ENCODE measurements at places on chromosomes 2 and 18.

- DNase-seq, result no peak
These were observed 236.1 kb downstream of the FHOD3 start for GRCh38 chr18:36533446-36534153.

GRCh38 chr2:64787698-64788097 is 134.0 kb upstream of the SERTAD2 start:
- no peak for DNase-seq

GRCh38 chr2:183186296-183186695 is 62.1 kb downstream of the NUP35 start:
- DNase-seq, result no peak

- DNase-seq, result no peak
These were observed 266.9 kb downstream of the GBX2 start for GRCh38 chr2:235901243-235901642.

DNA sequence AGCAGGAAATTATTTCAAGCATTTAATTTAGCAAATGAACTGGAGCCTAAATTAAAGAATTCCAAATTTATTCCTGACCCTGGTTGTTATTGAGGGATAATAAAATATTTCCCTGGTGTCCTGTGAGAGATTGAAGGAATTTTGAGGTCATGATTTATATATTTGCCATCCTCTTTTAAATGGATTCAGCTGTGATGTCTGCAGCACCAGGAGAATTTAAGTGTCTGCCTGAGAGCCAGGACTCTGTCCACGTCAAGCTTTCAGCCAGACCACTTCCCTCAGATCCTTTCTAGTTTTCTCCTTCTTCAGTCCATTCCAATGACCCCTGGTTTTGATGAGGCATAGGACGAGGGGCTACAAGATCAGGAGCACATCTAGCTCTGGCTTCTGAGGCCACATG is 59.9 kb downstream of the INO80C start:
- no peak for DNase-seq

DNA sequence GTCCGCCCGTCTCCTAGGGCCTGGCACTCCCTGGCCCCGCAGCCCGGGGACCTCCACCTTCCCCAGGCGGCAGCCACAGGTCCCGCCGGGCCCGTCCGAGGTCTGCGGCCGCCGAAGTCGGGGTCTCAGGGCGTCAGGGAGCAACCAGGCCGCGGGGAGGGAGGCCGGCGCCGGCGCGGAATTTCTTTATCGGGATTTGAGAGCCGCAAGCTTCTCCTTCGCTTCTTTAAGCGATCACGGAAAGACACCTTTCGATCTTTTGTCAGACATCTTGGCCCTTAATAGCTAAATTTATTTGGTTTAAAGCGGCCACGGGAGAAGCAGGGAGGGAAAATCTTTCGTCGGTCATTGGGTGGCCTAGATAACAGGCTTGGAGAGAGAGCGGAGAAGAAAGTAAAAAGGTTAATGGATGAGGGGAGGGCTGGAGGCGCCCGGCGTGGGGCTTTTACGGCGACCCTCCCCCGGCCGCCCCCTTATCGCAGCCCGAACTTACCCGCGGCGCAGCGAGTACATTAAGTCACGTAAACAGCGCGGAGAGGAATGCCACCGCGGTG is 4.3 kb upstream of the GATA6 start:
- DNase-seq, result no peak

- DNase-seq, result no peak
These were observed 50.7 kb downstream of the STRN start for GRCh38 chr2:36915627-36916026.

GRCh38 chr2:216974321-216975302 is 114.7 kb upstream of the TNP1 start:
- DNase-seq, result no peak

GRCh38 chr18:23487738-23488570 is 15.4 kb upstream of the RMC1 start:
- DNase-seq, result no peak

DNA sequence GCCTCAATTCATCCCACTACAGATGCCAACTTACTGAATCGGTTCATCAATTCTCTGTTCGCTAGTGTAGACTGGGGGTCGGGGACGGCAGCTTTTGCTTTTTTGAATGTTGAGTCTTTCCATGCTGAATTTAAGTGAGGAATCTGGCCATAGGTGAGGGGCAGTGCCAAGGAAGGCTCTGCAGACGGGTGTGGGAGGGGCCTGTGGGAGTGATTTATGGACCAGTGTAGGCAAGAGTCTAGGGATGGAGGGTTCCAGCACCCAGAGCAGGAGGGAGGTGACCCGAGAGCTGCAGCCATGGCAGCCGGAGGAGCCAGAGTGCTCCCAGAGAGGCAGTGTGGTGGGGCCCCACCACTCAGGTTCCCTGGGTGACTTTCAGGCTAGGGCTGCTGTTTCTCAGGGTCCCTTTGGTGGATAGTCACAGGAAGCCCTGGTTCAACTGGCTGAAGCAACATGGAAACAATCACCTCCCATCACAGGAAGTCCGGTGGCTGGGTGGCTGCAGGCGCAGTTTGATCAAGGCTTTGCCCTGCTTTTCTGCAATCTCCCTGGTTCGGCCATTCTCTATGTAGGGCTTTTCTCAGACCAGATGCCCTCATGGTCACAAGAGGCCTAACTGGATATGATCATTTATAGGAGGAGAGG is 16.9 kb upstream of the TEX44 start:
- no peak for DNase-seq

GRCh38 chr2:175310813-175311504 is 129.4 kb upstream of the ATP5MC3 start:
- DNase-seq, result no peak

DNA sequence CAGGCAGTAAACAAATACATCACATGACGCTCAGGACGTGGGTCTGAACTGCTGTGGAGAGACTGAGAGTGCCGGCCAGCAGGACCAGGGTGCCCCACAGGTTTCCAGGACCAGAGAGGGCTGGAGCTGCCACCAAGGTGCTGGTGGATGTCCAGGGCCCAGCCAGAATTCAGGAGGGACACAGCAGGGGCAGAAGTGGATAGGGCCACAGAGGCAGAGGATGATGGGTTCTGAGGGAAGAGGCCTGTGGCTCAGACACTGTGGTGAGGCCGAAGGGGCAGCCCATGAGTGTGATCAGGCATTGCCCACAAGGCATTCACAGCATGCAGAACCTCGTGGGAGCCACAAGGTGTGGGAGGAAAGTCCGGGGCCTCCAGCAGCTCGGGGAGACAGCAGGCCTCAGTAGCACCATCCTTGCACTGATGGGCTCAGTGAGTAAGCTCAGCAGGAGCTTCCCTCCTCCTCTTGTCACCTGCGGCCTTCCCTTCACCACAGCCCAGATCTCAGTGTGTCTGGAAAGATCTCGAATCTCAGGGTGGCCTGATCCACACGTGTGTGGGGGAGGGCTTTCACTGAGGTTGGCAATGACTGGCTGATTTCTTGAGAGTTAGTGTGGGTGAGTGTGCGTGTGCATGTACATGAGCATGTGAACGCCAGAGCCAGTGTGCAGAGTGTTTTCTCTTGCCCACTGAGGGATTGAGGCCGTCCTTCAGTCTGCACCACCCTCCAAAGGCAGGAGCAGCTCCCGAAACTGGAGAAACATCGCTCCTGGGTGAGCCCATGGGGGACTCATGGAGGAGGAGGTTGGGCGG is 181.8 kb upstream of the RAB6C start:
- no peak for DNase-seq

DNA sequence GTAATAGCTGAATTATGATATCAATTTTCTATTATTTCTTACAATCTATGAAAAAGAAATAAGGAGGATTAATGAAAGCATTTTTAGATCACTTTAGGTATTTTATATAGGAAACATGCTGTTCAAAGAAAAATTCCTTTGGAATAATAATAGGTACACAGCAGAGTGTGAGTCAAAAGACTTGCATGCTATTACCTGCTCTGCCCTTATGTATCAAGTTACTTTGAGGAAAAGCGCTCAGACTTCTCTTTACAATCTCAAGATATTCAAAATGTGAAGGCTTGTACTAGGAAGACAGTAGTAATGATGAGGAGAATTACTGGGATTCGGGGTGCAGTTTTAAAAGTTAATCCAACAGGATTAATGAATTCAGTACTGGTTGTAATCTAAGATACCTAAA is 29.1 kb upstream of the RNU4ATAC start:
- no peak for DNase-seq

- peak; percentile 74 for DNase-seq
These were observed 679 bp downstream of the PMAIP1 start for GRCh38 chr18:59900222-59901128.

DNA sequence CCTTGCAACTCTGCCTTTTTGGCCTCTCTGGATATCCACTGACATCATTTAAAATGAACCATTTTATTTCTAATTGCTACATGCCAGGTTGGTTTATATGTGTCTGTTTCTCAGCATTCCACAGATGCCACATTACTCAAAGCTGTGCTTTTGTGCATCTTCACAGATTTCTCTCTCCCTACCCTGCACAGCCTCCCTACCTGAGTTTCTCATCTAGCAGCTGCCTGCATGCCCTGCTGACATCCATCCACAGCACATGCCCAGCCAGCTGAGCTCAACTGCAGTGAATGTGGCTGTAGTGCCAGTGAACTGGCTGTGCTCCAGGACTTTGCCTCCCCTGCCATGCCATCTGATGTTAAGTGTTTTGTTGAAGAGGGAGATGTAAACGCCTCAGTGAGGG is 44.5 kb downstream of the PKP4 start:
- DNase-seq, result no peak

GRCh38 chr2:237702441-237703391 is 75.3 kb downstream of the LRRFIP1 start:
- DNase-seq, result no peak

- no peak for DNase-seq
These were observed 407.6 kb downstream of the TGIF1 start for GRCh38 chr18:3857544-3857943.

- no peak for DNase-seq
These were observed 146.8 kb downstream of the SEPTIN10 start for GRCh38 chr2:109466674-109467575.

- no peak for DNase-seq
These were observed 441.7 kb downstream of the RNF144A start for GRCh38 chr2:7358865-7359447.

DNA sequence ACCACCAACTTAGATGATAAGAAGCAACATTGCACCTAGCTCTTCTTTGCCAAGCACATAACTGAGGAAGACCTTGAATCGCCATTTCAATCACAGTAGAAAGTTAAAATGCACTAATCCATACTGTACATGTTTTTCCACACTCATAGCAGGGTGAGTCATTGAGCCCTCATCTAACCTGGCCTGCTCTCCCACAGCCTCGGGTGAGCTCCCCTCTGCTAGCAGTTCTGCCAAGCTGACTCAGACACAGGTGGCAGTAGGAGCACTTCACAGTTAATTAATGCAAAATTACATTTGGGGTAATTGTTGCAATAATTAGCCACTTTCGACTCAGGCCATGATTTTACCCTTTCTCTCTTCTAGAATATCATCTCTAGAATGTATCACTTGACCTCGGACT is 1632.8 kb upstream of the CELF4 start:
- DNase-seq, result no peak

- DNase-seq, result no peak
These were observed 283.3 kb downstream of the SLC8A1 start for GRCh38 chr2:40168546-40168945.

- no peak for DNase-seq
These were observed 477.9 kb downstream of the TSN start for GRCh38 chr2:122233372-122233771.

DNA sequence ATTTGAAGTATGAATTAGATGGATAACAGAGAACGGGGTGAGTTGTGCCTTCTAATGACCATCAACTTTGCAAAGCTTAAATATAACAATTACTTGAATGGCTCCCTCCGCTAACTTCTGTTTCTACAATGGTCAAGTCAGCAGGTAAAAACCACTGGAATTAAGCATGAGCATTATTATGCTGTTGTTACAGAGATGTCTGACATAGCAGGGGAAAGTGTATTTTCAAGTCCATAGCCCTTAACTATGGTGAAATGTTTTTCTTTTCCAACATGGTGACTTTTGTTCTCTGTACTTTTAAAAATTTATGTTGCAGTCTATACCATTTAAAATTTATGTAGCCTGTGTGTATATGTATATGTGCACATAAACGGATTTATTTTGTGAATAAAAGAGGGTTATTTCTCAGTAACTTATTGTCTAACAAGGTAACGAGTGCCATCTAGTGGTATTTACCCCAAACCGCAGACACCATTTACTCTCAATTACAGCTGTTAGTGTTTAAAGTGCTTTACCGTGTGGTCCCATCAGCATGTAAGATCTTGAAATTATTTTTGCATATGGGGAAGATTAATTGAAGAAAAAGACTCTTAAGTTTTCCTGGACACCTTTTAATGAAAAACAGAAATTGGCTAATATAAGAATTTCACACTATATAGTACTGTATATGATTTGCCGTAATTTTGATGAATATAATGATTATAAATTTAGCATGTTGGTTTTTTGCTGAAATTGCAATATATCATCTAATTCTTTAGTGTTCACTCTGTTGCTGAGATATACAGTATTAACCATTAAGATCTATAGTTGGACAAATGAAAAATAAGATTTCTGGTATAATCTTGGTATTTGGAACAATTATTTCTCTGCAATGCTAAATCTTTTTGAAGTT is 78.2 kb downstream of the UBE2E3 start:
- DNase-seq, result peak; percentile 64

DNA sequence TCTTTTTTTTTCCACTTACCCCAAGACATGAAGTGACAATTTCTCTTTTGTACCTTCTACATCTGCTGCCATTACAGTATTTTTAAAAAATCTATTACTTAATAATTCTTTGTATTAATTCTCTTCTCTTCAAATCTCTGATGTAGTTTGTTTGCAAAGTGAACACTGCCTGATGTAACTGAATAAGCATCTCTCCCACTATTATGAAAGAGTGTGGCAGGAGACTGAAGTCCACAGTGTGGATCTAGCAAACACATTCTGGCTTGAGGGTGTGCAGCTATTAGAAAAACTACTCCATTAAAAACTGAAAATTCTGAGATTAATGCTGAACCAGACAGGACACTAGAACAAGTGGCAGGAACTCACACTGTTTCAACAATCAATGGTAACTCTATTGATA is 5.0 kb upstream of the SERPINB8 start:
- DNase-seq, result no peak

GRCh38 chr2:64140665-64141200 is 3.5 kb downstream of the PELI1 start:
- no peak for DNase-seq

DNA sequence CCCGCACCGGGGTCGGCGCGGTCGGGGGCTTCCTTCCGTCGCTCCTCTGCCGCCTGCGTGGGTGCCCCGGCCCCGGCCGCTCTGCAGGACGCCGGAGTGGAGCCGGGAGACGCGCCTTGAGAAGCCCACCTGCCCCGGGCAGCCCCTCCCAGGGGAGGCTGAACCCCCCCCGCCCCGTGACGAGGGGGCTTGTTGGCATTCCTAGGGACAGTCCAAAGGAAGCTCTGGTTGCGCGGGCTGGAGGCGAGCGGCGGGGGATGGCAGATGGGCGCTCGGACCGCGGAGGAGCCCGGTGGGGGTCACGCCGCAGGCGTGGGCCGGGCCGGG is 133.5 kb upstream of the MGAT5 start:
- no peak for DNase-seq

GRCh38 chr2:135792401-135793150 is 44.4 kb downstream of the LCT start:
- DNase-seq, result no peak

Data from LoVo (cell line).